ENCODE measurements at places on chromosomes 7 and 10.

GRCh38 chr7:129529643-129530042 is 27.3 kb downstream of the SMKR1 start:
- DNase-seq: no peak

DNA sequence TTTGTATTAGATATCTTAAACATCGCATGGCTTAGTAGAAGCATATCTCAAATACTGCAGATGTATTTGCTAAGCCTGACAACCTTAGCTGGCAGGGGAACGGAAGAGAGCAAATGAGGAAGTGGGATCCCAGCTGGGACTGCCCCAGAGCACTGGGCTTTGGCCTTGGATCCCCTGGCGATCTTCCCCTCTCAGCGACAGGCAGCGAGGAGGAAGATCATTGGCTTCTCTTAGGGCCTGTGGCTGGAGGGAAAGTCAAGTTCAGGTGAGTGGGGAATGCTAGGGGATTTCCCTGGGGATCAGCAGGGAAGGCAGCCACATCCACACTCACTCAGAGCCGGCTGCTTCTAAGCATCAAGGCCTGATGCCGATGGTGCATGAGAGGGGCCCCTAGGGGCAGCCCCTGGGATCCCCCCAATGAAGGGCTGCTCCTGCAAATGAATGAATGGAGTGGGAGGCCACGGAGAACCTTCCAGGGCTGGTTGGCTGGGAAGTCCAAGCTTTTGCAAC is 42.0 kb downstream of the LYZL2 start:
- DNase-seq: no peak

GRCh38 chr10:74488907-74489306 is 337.5 kb upstream of the KAT6B start:
- DNase-seq: no peak

DNA sequence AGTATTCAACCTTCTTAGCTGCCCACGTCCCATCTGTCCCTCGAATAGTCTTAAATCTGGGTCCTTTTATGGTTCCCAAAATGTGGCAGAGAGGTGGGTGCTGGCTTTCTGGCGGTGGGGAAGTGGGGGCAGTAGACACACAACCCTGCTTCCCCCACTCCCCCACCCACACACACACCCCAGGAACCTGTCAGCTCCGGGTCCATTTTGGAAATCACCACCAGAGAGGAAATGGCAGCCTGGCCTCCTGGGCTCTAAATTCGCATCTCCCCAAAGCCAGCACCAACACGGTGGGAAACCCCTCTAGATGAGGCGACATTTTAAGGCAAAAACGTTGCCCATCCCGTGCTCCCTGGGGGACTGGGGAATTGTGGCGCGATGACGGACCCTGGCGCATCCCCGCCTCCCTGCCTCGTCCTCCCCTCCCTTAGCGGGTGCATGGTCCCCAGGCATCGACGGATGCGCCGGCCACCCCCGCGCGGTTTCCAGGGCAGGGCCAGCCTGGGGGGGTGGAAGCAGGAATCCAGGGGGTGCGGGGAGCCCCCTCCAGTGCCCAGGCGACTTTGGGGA is 702 bp downstream of the TMEM130 start:
- DNase-seq: no peak

DNA sequence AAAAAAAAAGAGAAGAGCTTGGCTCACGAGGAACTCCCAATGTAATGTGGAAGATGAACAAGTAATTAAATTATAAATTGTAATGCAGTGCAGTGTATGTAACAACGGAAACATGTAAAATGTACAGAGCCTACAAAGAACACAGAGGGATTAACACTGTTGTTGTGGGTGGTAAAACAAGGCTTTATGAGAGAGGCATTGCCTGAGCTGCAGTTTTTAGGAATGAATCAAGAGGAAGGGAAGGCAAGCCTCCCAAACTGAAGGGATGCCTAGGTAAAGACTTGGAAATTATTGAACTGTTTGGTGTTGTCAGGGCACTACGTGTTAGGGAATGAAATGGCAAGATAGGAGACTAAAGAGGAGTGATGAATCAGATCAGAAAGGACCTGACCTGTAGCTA is 213.7 kb downstream of the HTR7 start:
- no peak for DNase-seq

DNA sequence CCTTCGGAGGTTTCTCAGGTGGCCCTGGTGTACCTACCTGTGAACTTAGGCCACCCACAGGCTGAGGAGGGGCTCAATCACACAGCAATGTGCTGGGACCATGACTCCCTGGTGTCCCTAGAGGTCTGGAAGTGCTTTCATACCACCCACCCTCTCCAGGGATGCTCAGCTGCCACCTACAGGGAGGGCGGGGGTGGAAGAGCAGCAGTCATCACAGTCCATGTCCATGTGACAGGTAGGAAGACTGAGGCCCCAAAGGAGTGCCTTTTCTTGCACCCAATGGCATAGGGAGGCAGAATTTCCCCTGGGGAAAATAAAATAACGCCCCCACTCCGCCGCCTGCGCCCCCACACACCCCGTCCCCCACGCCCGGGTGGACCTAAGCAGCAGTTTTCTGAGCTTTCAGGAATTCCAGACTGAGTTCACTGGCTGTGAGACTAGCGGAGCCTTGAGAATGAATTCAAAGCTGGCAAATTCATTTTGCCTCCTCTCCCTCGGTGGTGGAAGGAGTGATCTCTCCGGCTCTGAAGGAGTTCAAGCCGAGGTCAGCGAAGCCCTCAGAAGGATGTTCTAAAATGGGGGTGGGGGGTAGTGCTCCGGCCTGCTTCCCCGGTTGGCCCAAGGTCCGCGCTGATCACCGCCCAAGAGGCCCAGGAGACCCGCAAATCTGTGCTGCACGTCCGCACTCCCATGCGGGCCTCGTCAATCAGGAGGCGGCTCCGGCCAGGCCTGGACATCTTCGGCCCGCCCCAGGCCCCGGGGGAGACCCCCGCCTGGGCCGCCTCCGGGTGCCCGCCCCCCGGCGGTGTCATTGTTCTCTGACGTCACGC is 2.1 kb upstream of the ZMIZ1 start:
- DNase-seq: no peak

DNA sequence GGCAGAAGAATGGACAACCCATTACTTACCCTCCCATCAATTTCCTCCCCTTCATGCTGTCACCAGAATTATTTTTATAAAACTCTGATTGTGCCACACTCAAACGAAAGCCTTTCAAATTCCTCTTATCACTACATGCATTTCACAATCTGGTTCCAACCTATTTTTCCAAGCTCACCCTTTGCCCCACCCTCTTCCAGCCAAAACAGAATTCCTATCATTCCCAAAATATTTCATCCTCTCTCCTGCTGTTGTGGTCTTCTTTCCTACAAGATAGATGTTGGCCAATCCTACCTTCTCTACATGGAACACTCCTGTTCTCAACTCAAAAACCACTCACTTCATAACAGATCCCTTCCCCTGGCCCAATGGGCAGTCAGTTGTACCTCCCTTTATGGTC is 111.5 kb downstream of the ELAPOR2 start:
- DNase-seq: no peak

- no peak for DNase-seq
Observed at GRCh38 chr10:127194599-127194998, 1.8 kb downstream of the INSYN2A start.

- DNase-seq: no peak
Observed at GRCh38 chr7:31068006-31068675, 16.0 kb downstream of the ADCYAP1R1 start.

DNA sequence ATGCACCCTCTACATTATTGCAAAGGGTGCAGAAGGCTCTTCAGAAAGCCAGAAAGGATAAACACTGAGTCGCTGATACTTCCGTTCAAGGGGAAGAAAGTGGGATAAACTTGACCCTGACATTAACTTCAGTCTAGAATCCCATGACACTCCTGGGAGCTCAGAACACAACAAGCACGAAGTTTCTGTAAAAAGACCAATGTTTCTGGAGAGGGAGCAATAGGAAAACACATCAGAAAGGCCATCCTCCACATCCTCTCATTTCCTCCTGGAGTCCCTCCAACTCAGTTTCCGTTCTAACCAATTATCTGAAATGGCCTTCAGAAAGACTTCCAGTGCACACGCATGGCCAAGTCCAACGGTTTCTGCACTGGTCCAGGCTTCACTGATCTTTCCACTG is 113.5 kb downstream of the SORBS1 start:
- DNase-seq: no peak

- no peak for DNase-seq
Observed at GRCh38 chr10:70053841-70054288, 1.2 kb downstream of the MACROH2A2 start.

DNA sequence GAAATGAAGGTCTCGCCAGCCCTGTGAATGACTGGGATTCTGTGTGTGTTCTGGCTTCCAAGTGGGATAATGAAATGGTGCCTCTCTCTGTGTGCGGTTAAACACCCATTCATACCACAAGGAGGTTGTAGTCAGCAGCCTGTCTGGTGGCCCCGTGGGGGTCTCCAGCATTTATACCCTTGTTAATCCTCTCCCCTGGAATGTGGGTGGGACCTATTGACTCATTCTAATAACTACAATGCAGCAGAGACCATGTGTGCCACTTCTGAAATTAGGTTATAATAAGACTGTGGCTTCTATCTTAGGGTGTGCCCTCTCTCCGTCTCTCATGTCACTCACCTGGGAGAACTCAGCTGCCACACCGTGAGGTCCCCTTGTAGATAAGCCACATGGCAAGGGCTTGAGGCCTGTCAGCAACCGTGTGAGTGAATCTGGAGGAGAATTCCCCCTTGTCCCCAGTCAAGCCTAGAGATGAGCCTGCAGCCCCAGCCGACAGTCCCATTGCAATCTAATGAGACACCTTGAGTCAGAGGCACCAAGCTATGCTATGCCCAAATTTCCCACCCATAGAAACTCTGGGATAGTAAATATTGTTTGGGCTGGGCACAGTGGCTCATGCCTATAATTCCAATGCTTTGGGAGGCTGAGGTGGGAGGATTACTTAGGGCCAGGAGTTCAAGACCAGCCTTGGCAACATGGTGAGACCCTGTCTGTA is 106.8 kb downstream of the GALNT17 start:
- DNase-seq: no peak

- no peak for DNase-seq
Observed at GRCh38 chr7:158317238-158318205, 270.1 kb downstream of the PTPRN2 start.

- no peak for DNase-seq
Observed at GRCh38 chr7:86050918-86051317, 592.8 kb upstream of the GRM3 start.

GRCh38 chr7:146355216-146355615 is 238.6 kb downstream of the CNTNAP2 start:
- no peak for DNase-seq

- no peak for DNase-seq
Observed at GRCh38 chr7:111855161-111855841, 293.0 kb upstream of the IMMP2L start.

DNA sequence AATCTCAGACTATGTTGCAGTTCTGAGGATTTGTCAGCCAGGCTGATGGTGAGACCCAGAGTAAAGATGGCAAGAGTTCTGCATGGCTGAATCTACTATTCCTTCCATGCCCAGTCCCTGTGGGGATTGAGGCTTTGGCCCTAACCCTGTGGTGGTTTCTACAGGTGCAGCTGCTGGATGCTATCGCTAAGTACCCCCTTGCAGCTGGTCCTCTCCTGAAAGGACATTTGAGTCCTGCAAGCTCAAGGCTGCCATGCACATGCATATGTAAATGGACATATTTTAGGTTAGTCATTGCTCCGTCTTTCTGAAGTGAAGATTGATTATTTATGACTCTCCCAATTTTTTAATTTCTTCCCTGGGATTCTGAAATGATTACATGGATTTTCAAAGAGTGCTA is 1122.2 kb upstream of the CELF2 start:
- DNase-seq: no peak

GRCh38 chr10:88728107-88728763 is 22.2 kb downstream of the LIPK start:
- DNase-seq: no peak

DNA sequence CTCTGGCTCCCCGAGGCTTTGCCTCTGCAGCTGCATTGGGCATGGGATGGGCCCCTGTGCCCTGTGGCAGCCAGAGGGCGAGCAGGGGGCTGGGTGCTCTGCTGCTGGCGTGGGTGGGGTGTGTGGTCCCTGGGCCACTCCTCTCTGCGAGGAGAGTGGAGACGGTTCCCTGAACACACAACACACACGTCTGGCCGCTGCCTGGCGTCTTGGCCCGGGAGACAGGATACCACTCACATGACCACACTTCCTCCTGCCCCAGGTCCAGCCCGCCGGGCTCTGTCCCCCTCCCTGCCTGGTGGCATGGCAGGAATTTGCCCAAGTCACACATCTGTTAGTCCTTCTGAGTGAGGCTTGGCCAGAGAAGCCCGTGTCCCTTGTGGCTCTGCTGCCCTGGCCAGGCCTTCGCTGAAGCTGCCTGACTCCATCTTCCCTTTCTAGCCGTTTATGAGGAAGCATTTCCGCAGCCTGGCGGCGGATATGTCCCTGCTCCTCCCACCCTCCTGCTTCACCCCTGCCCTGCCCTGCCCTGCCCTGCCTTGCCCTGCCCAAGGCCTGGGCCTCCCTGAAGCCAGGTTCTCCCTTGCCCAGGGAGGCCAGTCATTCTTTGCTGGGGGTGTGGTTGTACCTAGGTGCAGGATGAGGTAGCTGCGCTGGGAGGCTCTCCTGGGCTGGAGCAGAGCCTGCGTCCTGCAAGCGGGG is 3.0 kb downstream of the BRI3 start:
- DNase-seq: no peak

GRCh38 chr7:47584536-47584895 is 2.6 kb upstream of the TNS3 start:
- DNase-seq: no peak

DNA sequence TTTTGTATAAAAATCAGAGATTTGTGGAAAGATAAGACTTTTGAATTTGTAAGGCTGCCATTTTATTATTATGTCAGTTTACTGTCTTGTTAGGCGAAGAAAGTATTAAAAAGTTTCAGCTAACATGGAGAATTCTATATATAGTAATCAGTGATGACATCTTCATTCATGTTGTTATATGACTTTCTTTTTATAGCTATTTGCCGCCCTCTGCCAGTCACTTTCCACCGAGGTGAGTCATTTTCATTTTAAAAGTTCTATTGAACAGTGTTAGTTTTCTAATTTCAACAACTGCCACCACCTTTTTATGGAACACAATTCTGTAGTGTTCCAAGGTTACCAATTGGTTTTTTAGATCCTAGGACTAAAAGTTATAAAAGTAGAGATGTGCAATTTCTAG is 11.8 kb downstream of the CUTC start:
- DNase-seq: no peak

DNA sequence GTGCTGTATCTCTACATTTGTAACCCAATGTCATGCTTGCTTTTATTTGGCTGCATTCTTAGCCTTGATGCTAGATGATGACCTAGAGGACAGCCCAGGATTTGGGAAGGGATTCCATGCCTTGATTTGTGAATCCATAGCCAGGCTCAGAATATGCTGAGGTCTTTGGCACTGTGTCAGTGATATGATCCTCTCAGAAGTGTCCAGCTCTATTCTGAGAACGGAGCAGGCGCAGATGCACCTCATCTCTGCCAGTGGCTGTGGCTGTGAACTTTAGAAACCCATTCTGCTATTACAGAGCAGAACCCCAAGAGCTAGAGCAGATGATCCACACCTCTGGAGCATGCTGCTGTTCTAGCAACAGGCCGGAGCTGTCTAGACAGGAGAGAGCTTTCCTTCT is 212.8 kb downstream of the TRIL start:
- DNase-seq: no peak

- no peak for DNase-seq
Observed at GRCh38 chr10:73480158-73480557, 15.7 kb downstream of the PPP3CB start.
